ENCODE measurements at places on chromosomes 2 and 18. TPM values are rescaled to one million over a fixed set of nuclear protein-coding genes. Genes with fewer than 3 reads are reported as not detected.

GRCh38 chr2:16613539-16614011 lies 52.1 kb downstream of the CYRIA start:
- no peak for DNase-seq

- DNase-seq, result no peak
These were observed 405.4 kb downstream of the SETBP1 start for GRCh38 chr18:45085916-45086624.

- DNase-seq, result no peak
These were observed 213.6 kb upstream of the SP5 start for GRCh38 chr2:170501421-170502043.

DNA sequence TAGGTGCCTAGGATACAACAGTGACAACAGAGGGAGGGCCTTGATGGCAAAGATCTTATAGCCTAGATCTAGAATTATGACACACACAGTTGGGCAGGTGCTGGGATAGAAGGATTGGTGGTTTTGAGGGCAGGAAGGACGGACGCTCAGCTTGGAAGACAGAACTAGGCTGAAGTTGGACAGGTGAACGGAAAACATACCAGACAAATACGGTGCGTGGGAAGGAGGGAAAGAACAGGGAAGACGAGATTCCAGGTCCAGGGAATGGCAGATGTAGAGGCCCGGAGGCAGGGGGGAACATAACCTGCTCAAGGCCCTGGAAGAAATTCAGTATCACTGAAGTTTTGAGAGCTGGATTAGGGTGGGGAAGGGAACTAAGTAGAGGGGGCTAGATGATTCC lies 40.8 kb downstream of the CRACDL start:
- no peak for DNase-seq

GRCh38 chr18:36352384-36352783 lies 54.9 kb downstream of the FHOD3 start:
- no peak for DNase-seq

DNA sequence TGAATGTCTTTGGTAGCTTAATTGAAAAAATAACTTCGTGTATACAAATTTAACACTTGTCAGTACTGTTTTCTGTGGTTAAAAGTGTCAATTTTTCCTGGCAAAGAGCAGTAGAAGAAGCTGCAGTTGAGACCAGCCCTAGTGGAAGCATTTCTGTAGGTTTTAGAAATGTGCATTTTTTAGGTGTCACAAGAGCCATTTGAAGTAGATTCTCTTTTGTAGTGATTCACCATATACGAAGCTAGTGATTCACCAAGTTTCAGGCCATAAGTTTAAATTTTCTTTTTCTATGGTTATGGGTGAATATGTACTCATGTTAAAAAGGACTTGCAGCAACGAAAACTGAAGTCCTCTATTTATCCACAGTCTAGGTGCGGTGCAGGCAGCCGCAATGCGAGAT lies 4.2 kb downstream of the NABP1 start:
- DNase-seq, result no peak

DNA sequence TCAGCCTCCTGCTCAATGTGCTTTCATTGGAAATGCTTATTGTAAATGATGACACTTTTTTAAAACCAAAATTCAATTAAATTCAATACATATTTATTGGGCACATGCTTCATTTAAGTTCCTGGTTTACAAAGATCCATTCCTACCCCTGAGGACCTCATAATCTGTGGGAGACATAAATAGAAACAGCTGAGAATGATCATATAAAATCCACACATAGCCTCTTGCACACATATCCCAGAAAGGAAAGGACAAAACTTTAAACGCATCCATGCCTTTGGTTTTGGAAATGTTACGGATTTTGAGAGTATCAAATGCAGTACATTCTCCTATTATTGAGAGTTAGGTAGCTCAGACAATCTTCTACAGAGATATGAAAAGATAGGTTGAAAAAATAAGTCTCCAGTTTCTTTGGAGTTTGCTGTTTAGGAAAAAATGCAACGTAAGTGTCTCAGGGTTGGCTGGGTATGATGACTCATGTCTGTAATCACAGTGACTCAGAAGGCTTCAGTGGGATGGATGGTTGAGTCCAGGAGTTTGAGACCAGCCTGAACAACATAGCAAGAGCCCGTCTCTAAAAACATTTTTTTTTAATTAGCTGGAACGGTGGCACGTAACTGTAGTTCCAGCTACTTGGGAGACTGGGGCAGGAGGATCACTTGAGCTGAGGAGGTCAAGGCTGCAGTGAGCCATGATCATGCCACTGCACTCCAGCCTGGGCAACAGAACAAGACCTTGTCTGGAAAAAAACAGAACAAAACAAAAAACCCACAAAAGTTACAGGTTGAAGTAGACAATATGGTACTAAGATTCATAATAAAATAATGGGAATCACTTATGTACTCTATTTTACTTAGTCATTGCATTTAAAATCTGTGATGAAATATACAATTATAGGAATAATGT lies 3.9 kb upstream of the PRELID3A start:
- no peak for DNase-seq

The ALPP gene
- total RNA-seq, result not detected

The SGPP2 gene
- not detected for total RNA-seq

The CFC1 gene
- total RNA-seq, result not detected

The KCNJ13 gene
- not detected for total RNA-seq

The NT5DC4 gene
- total RNA-seq, result not detected

The CDH2 gene
- total RNA-seq, result 234 TPM
